ENCODE measurements at places on chromosomes 4 and X.

- no peak for DNase-seq
Measured at GRCh38 chr4:139942241-139942640, 211.7 kb downstream of the MAML3 start.

DNA sequence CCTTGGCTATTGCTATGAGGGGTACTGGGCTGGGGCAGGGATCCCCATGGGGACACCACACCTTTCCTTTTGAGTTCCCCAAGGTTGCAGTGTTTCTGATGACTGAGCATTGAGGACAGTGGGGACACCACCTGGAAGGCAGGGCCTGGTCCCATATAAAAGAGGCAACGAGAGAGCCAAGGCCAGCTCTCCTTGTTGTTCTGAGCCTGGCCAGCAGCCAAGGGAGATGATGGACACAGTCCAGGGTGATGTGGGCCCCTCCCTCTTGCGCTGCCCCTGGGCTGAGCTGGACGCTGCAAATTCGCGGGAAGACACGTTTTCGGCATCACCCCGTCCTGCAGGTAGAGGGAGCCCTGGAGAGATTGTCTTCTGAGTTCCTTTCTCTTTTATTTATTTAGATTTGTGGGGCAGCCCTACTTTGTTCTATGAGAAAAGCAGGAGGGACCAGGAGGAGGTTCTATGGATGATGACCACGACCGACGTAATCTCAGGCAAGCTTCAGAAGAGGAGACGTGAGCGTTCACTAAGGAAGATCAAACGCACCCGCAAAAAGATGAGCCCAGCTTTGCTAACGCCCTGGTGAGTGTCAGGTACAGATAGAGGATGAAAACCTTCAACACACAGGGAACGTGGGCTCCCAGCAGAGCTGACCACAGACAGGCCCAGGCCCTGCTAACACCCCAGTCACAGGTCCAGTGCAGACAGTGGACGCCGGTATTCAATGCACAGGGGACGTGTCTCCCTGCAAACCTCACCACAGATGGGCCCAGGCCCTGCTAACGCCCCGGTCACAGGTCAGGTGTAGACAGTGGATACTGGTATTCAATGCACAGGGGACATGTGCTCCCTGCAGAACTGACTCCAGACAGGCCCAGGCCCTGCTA, 97.4 kb downstream of the SHOX start:
- DNase-seq: no peak

DNA sequence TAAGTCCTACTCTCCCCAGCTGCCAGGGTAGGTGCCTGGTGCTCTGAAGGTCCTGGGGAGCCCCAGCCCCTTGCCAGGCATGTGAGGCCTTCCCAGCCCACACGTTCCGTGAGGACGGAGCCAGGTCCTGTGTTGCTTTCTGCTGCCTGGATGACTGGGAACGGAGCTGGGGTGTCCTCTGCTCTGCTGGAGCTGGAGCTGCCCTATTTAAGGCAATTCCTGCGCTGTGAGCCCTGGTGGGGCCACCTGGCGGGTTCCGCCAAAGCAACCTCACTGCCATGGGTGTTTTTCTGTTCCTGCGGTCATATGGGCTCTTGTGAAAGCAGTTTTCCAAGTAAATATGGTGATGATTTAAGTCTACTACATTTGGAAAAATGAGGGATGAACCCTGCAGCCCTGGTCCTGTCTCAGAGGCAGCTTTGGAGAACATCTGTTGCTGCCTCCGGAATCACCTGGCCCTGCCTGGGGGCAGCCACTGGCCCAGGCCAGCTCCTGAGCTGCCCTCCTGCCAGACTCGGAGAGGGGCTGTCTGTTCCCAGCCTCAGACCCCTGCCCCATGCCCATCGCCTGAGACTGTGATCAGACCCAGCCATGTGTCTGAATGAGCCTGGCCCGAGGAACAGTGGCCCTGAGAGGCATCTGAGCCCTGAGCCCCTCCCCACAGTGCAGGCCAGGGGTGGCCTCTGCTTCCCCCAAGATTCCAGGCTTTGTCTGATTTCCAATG, 33.2 kb downstream of the FGFRL1 start:
- DNase-seq: no peak

DNA sequence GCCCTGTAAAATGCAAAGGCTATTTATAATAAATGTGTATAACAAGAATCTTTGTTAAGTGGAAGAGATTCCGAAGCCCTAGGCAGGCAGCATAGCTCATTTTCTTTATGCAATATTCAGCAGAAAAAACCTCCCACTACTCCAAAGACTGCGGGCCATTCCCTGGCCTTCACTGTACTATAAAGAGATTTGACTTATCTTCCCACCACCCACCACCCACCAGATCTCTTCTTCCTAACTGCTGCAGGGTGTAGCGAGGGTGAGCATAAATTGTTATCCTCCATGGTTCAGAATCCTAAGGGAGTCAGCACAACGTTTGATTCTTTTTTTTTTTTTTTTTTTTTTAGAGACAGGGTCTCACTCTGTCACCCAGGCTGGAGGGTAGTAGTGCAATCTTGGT, 114.8 kb downstream of the NSUN7 start:
- no peak for DNase-seq

- DNase-seq: no peak
Measured at GRCh38 chrX:15301924-15302323, 13.5 kb downstream of the ASB11 start.

DNA sequence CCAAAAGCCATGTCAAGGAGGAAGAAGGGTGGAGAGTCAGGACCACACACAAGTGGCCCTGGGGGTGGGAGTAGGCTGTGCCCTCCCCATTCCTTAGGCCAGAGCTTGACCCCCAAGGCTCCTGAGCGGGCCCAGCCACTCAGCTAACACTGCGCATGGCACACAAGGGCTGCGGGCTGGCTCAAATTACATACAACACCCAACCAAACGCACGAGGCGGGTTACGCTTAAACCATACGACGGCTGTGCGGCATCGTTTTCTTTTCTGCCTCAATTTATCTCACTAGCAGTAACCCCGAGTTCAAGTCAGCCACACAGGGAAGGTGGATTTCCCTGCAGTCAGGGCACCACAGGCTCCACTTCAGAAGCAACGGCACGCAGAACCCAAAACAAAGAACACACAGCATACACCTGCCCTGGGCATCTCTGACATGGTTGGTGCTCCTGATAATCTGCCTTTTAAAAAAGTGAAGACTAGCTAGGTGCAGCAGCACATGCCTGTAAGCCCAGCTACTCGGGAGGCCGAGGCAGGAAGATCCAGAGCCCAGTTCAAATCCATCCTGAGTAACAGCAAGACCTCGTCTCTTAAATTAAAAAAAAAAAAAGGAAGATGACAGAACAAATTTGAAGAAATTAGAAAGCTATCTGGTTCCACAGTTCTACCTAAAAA, 2.9 kb downstream of the GAK start:
- DNase-seq: no peak

DNA sequence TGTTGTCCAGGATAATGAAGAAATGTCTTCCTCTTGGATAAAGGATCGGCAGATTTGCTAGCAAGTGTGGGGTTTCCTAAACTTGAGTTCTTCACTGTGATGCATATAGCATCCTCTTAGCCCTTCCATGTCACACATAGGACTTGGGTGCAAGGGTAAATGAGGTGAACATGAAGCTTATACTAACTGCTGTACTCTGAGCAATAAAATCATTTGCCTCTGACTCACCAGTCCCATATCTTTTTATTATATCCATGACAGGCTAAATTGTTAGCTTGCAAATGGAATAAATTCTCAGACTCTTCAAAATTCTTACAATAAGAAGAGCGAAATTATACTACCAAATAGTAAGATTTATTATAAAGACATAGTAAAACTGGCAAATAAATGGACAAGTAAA, 14.7 kb upstream of the TBC1D1 start:
- DNase-seq: no peak

DNA sequence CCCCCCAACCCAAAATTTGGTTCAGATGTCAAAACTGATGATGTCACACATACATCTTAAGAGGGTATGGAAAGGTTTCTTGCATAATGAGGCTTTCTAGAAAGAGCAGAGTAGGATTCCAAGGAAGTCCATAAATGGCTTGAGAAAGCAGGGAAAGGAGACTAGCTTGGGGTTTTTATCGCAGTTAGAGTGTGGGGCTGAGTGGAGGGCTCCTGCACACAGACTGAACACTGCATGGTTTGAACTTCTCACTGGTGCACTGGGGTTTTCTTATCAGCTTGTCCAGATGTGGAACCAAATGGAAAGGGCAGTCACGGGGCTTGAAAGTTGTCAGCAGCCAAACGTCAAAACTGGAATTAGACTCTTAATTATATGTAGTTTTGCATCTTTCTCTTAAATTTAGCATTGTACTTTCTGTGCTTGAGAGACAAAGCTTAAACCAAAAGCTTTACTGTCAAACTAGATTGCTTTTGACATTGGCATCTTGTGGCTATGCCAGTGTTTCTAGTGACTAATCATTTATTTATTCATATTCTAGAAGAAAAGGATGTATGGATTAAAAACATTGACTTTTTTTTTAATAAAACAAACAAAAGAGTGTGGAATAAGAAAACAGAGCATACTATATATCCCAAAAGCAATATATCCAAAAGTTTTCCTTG, 78.3 kb upstream of the STIM2 start:
- no peak for DNase-seq

GRCh38 chrX:48966796-48967579, 4.7 kb downstream of the KCND1 start:
- peak; percentile 26 for DNase-seq

- no peak for DNase-seq
Measured at GRCh38 chr4:26346203-26346620, 25.4 kb downstream of the RBPJ start.

- DNase-seq: no peak
Measured at GRCh38 chr4:86450861-86451260, 91.0 kb upstream of the MAPK10 start.

DNA sequence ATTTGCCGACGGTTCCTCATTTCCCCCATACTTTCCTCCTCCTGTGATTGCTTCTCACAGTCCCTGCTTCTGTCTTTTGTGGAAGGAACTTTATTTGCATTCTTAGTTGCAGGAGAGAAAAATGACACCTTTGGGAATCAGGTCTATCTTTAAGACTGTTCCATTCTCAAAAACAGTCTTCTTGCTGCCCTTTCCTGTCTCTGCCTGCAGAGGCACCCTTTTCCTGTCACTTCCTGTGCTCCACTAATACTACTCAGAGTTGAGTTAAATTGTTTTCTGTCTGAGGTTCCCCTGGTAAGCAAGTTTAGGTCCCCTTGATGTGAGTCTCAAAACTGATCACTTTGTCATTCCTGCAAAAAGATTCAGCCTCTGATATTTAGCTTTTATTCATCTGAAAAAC, 208.8 kb upstream of the CLNK start:
- DNase-seq: no peak

GRCh38 chr4:87840149-87840548, 7.4 kb downstream of the MEPE start:
- no peak for DNase-seq

- no peak for DNase-seq
Measured at GRCh38 chrX:48769230-48769629, 7.7 kb downstream of the GLOD5 start.
